ENCODE measurements at places on chromosomes 5 and 9. TPM values are rescaled to one million over a fixed set of nuclear protein-coding genes. Genes with fewer than 3 reads are reported as not detected.

GRCh38 chr5:4924577-4924976, 215.6 kb upstream of the ADAMTS16 start:
- no peak for DNase-seq

GRCh38 chr5:55533521-55534435, 986 bp downstream of the PLPP1 start:
- peak; percentile 28 for DNase-seq

GRCh38 chr9:87499424-87500017, 1.9 kb downstream of the DAPK1 start:
- no peak for DNase-seq

SOX30 gene
- 0.51 TPM for polyA plus RNA-seq
